Retina (tissue), 1 donor: ENCODE measurements at places on chromosomes 5 and 9.
A peak's percentile ranks its signal among the peaks of the same experiment; 100 is the strongest.

DNA sequence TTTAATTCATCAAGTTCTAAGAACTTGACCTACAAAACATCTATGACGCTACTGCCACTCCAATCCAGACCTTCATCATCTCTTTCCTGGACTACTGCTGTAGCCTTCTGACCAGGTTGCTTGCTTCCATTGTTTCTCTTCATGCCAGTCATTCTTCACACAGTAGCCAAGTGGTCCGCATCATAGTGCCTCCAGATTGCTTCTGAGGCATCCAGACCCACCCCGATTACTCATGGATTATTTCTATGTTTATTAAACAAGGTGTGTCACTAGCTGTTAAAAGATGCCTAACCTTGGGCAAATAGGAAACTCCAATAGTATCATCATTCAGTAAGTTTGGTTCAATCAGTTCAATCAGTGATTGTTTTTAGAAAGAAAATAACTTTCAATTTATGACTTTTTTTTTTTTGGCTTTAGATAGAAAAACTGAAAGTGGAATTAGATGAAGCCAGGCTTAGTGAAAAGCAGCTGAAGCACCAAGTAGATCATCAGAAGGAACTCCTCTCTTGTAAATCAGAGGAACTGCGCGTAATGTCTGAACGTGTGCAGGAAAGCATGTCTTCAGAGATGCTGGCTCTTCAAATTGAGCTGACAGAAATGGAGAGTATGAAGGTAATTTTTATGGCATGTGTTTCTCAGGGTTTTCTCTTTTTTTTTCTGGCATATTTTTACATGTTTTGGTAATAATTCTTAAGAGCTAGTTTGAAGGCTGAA lies 9.5 kb downstream of the SPDL1 start:
- DNase-seq, result no peak

DNA sequence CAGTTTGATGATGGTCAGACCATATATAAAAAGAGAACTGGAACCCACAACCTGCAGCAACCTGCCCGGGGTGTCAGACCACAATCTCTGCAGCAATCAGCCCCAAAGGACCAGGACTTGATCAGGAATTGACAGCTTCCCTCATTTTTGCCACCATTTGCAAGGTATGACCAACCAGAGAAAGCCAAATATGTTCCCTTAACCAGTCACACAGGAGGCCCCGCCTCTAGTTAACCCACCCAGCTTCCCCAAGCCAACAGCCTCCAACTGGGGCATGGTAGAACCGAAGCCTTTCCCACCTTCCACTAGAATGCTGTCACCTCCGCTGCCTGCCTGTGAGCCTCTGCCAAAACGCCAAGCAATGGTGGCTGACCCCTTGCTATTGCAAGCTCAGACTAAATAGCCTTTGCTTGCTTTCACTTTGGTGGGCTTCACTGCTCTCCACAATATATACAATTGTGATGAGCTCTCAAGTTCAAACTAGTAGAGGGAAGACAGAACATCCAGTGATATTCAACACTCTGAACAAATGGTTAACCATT lies 86.3 kb downstream of the AK8 start:
- DNase-seq, result no peak

GRCh38 chr5:84378961-84379360 lies 5.7 kb downstream of the EDIL3 start:
- no peak for DNase-seq

GRCh38 chr5:151675611-151676313 lies 11.0 kb downstream of the SPARC start:
- DNase-seq, result no peak

DNA sequence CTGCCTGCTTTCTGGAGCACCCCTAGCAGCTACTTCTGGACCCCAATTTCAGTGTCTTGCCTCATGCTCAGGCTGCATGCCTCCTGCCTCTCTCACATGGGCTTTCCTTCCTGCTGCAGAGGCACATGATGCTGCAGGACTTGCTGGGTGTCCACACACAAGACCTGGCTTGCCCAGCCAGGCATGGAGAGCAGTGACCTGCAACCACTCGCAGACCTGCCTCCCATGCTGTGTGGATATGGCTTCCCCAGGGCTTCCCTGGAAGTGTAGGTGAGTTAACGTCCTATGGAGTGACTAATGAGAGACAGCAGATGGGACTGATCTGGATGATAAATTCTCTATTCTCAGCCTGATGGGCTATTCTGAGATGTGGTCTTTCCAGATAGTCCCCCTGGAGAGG lies 53.2 kb upstream of the SMIM32 start:
- no peak for DNase-seq

DNA sequence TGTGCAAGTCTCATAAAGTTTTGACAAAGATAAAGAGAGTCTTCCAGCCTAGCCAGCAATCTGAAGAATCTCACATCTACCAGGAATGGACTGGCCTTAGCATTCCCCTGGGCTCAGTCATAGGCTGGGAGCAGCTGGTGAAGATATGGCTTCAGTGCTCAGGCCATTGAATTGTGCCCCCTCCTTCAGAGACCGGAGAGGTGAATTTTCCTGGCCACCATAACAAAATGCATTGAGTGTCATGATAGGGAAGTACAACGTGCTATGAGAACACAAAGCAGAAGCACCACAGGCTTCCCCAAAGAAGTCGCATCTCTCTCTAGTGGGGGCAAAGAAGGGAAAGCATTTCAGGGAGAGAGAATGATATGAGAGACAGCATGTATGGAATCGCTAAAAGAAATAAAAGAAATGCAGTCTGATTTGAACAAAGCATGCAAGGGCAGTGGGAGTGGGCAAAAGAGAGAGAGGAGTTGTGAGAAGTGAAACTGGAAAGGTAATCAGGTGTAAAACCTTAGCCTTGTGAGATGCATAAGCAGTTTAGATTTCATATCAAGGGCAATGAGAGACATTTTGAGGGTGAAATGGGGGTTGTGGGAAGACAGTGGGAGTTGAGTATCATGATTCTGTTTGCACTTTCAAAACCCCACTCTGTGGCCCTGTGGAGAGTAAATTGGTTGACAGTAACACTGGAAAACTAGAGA lies 57.1 kb upstream of the NMUR2 start:
- peak; percentile 13 for DNase-seq

DNA sequence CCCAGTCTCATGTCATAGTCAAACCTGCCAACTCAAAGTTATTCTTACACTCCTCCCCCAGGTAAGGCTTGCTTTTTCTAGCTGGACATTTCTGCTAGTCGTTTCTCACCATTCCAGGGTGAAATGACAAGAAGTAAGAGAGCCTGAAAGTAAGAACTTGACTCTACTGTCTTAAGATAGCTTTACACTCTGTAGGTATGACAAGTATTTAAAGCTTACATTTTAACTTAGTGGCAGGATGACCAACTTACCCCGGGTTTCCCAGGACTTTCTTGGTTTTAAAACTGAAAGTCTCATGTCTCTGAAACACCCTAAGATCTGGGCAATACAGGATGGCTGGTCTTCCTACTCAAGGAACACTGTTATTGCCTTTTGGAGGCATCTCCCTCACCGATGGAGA lies 67.5 kb upstream of the PIK3R1 start:
- DNase-seq, result no peak

- DNase-seq, result no peak
Observed at GRCh38 chr5:52989781-52990527, 802 bp downstream of the ITGA2 start.

DNA sequence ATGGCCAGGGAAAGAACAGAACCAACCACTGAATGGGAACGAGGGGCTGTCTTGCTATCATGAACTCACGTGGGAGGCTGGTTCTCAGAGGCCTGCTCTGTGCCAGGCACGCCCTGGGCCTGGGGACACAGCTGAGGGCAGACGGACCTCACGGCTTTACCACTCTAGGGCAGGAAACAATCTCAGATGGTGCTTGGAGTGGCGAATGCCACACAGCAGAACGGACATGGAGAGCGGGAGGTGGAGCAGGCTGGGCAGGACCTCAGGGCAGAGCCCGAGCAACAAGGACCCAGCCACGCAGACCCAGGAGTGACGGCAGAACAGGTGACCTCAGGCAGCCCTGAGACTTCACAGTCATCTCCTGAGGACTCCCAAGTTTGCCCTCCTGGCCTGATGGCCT lies 8.7 kb downstream of the TOR1A start:
- DNase-seq, result no peak

DNA sequence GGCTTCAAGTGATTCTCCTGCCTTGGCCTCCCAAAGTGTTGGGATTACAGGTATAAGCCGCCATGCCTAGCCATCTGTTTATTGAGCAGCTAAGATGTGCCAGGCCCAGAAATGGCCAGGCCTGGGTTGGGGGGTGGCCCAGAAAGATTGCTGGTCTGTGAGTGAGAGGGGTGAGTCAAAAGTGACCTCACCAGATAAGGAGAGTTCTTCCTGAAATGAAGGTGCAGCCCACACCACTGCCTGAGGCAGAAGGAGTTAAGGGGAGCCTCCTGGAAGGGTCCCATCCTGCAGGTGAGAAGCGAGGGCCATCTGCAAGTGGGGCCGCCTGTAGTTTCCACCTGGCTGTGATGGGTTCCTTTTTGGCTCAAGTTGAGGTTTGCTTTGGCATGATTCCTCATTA lies 96.9 kb upstream of the KLF4 start:
- no peak for DNase-seq

DNA sequence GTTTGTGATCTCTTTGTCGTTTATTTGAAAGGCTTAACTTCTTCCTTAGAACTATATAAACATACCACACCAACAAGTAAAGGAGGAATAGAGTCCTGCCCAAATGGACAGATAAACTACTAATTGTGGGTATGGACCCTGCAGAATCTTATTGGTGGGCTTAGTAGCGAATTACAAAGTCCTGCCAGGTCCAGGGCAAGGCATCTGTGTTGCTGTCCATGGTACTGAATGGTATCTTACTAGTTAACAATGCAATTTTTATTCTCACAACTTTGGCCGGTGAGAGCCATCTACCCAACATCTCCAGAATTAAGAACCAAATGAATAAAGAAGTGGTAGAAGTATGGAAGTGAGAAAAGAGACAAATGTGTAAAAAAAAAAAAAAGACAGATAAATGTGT lies 1782.4 kb upstream of the WWC1 start:
- DNase-seq, result no peak

DNA sequence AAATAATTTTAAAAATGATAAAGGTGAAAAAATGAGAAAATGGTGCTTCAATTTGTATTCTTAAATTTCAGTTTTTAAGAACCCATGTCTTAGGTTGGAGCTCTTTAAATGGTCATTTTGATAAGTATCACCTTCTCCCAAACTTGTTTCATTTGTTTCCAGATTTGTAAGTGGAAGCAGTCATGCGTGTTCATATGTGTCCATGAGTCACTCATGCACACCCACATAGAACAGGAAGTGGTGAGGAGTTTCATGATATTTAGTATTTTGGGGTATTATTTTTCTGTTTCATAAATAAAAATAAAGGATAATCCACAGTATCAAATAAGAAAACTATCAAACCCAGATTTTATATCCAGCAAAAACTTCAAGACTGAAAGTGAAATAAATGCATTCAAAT lies 570.4 kb upstream of the ST8SIA4 start:
- no peak for DNase-seq

DNA sequence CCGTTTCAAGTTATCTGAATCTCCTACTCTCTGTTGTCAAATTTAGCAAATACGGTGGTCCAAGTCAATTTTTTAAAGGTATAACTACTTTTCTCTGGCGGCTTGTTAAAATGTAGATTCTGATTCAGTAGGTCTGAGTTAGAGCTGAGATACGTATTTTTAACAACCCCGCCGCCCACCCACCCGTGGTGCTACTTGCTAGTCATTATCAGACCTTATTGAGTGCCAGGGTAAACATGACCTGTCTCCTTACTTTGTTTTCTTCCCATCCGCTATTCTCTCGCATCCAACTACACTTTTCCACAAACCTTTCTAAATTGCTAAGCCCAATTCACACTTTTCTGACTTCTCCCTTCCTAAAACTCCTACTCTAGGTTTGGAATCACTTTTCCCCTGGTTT lies 694 bp upstream of the PLAA start:
- DNase-seq, result no peak

- DNase-seq, result no peak
Observed at GRCh38 chr9:90559075-90560073, 83.2 kb downstream of the DIRAS2 start.

- DNase-seq, result peak; percentile 29
Observed at GRCh38 chr5:61559146-61559545, 227.1 kb downstream of the ZSWIM6 start.

DNA sequence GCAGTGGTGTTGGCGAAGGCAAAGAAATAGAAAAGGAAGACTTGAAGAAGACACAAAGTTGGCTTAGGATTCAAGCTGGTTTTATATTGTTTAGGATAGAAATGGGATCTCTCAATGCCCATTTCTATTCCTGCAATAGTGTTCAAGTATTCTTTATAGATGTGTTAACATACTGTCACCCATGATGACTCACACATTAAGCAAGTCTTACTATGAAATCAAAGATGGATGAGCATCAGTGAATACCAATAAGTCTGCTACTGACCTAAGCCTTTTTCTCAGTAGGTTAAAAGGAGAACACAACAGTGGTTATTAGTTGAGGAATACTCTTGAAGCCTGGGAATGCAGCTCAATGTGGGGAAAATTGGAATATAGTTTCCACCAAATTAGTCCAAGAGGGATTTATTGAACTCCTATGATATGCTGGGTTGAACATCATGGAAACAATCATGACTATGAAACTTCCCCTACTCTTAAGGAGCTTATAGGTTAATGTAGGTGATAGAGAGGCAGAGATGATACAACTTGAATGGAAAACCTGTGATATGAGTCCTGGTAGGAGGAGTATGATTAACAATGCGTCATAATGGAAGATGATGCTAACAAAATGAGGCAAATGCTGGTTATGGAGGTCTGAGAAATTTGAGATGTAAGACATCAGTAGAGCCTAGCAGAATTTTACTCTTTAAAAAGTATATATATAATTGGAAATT lies 417.1 kb upstream of the DAP start:
- no peak for DNase-seq

DNA sequence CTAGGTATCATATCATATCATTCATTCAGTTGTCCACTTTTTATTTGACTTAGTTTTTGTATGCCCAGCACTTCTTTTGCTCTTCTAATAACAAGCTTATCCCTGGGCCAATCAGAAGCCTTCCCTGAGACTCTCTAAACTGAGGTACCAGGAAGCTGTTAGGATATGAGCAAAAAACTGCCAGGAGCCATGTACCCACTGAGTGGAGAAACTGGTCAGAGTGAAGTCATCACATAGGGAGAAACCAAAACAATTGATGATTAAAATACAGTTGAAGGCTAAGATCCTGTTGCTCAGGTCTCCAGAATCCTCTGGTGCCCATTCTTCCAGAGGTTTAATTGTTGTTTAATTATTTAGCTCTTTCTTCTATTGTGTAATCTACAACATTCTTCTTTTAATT lies 120.2 kb downstream of the KIAA0825 start:
- DNase-seq, result no peak

- no peak for DNase-seq
Observed at GRCh38 chr9:134688661-134689320, 47.2 kb downstream of the COL5A1 start.

- DNase-seq, result no peak
Observed at GRCh38 chr9:116275418-116276195, 122.0 kb downstream of the PAPPA start.

GRCh38 chr9:79196606-79197005 lies 375.2 kb upstream of the TLE4 start:
- DNase-seq, result no peak

- peak; percentile 62 for DNase-seq
Observed at GRCh38 chr9:35696520-35697215, 6.9 kb upstream of the TPM2 start.
